Left renal cortex interstitium (tissue), 4 donors: ENCODE measurements at places on chromosomes 1 and 21. TPM values are rescaled to one million over a fixed set of nuclear protein-coding genes. Genes with fewer than 3 reads are reported as not detected.

MTARC2 gene
- polyA plus RNA-seq, result 45.3 TPM

OR2T33 gene
- not detected for polyA plus RNA-seq

IARS2 gene
- polyA plus RNA-seq, result 101 TPM

ANKRD34A gene
- polyA plus RNA-seq, result 0.88 TPM

IKBKE gene
- 5.9 TPM for polyA plus RNA-seq

KRTAP10-12 gene
- not detected for polyA plus RNA-seq

C1orf115 gene
- polyA plus RNA-seq, result 22.9 TPM

OR2T11 gene
- not detected for polyA plus RNA-seq

TMIGD3 gene
- polyA plus RNA-seq, result 1.2 TPM

FAM151A gene
- polyA plus RNA-seq, result 23.0 TPM

SPRR2F gene
- not detected for polyA plus RNA-seq

SPRR2A gene
- 0.14 TPM for polyA plus RNA-seq

TTLL10 gene
- polyA plus RNA-seq, result 1.1 TPM

HCN3 gene
- polyA plus RNA-seq, result 14.0 TPM

IQGAP3 gene
- polyA plus RNA-seq, result 9.6 TPM

C21orf91 gene
- polyA plus RNA-seq, result 25.0 TPM

GSTM5 gene
- 39.8 TPM for polyA plus RNA-seq

GRCh38 chr1:167476061-167476460 lies 42.3 kb downstream of the CD247 start:
- no peak for DNase-seq

DNA sequence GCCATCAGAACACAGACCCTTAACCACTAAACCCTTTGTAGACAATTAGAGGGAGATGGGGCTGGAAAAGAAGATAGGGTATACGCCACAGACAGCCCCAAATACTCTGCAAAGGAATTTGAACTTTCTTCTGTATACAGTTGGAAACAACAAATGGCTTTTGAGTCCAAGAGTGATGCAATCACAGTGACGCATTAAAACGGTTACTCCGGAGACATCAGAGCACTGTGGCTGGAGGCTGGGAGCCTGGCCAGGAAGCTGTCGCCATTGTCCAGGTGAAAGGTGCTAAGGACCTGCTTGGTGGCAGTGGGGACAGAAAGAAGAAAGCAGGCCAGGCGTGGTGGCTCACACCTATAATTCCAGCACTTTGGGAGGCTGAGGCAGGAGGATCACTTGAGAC lies 4.2 kb downstream of the FLAD1 start:
- no peak for DNase-seq

- DNase-seq, result no peak
These were observed 394.3 kb upstream of the ADGRL2 start for GRCh38 chr1:81406292-81406999.

DNA sequence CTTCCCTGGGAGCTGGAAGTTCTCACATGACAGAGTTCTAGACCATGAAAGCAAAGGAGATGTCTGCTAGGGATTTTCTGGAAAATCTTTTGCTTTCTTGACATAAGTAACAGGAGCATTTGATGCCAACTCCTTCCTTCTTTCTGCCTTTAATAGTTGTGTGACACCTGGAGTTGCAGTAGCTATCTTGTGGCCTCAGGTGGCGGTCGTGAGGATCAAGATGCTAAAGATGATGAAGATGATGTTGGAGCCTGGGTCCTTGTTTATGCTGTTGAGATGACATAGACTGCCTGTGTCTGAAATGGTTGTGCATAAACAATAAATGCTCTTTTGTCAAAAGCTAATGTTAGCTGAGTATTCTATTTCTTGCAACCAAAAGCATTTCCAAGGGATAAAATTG lies 32.7 kb upstream of the KIRREL1 start:
- no peak for DNase-seq

- no peak for DNase-seq
These were observed 432.8 kb upstream of the CHRM3 start for GRCh38 chr1:238953448-238954010.

DNA sequence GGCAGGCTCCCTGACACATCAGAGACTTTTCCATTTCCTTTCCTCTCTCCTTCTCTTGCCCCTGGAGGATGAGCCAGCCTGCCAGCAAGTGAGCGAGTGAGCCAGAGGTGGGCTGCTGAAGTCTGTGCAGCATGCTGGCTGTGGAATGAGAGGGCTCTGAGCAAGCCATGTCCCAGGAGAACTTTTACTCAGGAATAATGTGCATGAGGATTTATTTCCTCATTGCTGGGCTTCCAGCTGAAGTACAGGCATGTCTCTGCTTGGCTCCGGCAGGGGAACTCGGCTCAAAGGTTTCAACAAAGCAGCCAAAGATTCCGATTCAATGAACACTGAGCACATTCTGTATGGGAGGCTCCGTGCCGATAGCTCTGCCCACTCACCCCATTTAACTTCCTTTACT lies 43.7 kb downstream of the UBIAD1 start:
- no peak for DNase-seq

DNA sequence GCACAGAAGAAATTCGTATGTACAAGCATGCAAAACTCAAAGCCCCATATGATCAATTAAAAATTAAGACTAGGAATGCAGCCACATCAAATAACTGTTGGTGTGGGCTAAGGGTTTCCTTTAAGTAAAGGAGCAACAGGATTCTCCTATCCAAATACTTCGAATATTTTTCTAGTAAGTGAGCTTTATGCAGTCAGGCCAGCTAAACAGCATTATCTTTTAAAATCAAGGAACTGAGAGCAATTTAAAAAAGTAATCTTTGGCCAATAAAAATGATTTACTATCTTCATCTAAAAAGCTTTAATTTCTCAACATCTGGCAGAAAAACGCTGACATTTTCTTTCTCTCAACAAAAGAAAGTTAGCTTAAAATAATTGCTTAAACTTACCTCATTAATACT lies 19.8 kb downstream of the CNN3 start:
- DNase-seq, result no peak

- DNase-seq, result no peak
These were observed 277.4 kb downstream of the ZNF648 start for GRCh38 chr1:181784039-181784683.

DNA sequence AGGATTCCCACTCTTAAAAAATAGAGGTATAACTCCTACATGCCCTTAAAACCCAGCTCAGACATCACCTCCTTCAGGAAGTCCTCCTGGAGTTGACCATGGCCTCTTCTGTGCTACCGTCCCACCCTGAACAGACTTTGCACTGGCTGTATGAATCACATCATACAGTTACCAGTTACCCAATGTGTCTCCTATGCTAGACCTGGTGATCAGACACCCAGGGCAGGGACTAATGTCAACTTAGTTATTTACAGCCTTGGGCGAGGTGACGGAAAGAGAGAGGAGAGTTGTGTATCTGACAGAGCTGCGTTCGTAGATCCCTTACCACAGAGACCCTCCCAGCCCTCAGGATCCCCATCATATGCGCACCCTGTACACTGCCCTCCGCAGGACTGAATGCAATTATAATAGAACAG lies 72.7 kb downstream of the SLC66A1 start:
- no peak for DNase-seq

DNA sequence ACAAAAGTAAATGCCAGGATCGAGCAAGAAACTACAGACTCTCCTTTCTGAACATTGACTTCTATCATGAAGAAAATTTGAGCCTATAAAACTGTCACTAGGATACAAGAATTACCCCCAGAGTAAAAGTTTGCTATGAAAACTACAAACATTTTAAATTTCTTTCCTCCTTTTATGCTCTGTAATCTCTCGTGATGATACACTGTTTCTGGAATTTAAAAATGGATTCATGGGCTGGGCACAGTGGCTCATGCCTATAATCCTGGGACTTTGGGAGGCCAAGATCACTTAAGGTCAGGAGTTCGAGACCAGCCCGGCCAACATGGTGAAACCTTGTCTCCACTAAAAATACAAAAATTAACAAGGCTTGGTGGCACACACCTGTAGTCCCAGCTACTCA lies 181.3 kb downstream of the ZNF281 start:
- no peak for DNase-seq

GRCh38 chr21:33201956-33202355 lies 27.8 kb upstream of the IFNAR2 start:
- no peak for DNase-seq

DNA sequence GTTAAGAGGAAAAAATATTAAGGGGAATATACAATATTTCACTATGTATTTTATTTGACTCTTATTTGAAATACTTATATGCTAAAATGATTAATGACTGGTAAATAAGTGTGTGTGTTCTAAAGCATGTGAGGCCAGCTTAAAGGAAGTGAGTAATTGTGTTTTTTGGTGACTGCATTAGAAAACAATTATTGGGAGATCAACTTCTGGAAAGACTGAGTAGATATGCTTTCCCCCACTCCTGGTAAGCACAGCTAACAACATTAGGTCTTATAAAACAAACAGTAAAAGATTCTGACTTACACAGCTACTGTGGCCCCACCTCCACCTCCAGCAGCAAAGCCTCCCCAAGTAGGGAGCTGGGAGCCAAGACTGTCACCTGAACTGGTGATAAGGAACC lies 403.0 kb downstream of the SRGAP2C start:
- DNase-seq, result no peak

DNA sequence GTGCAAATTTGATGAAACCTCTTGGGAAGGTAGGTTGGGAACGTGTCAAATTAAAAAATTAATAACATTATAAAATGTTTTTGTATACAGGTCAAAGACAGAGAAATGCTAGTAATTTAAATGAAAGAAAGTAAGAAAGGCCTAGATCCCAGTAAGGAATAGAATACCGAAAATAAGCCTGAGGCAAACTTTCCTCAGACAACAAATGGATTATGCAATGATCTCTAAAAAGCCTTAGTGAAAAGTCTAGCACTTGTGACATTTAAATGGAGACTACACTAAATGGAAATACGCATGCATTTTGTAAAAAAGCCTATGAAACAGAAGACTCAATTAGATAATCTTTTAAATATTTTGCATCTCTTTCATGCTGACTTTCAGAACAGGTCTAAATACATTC lies 138.5 kb upstream of the ZNHIT6 start:
- no peak for DNase-seq

DNA sequence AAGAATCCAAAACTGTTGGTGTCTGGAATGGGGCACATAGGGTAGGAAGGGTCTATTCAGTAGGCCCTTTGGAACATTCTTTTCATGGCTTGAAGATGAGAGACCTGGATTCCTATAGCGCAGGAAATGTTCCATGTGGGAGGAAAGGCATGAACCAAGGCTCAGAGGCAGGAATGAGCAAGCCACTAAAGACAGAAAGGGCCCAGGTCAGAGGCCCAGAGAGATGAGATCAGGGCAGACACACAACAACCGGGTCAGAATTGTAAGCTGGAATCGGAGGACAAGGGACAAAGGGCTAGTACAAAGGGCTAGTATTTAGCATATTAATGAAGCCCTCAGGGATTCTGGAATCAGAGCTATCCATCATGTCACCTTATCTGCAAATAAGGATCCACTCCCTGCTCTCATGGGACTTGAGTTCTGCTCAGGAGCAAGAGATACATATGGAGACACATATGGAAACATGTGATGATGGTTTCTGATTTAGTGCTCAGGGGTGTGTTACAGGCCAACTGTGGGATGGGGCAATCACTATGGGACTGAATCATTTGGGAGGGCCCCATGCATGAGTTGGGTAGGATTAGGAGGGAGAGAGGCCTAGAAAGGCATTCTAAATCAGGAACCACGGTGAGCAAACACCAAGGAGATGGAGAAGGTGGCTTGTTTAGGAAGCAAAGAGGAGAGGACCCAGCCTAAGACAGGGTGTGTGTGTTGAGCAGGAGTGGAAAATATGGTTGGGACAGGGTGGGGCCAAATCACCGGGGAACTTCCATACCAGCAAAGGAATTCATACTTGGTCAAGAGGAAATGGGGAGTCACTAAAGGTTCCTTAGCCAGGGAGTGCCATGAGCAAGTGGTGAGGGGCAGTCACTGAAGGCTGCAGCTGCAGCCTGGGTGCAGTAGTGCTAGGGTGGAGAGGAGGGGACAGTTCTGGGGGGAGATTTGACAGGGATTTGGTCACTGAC lies 8.6 kb downstream of the NECTIN4 start:
- no peak for DNase-seq

DNA sequence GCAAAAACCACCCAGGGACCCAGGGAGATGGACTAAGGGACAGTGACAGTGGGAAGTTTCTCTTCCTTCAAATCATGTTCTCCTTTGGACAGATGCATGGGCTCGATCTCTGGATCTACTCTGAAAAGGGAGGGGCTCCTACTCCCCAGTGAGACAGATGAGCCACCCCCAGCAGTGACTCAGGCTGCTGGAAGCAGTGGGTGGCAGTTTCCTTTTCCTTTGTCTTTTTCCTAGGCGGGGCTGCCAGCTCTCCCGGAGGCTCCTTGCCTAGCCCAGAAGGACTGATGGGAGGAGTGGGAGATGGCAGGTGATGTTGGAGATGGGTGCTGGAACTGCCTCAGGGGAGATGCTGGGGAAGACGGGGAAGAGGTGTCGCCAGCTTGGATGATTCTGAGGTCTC lies 41.0 kb upstream of the IGSF21 start:
- no peak for DNase-seq

DNA sequence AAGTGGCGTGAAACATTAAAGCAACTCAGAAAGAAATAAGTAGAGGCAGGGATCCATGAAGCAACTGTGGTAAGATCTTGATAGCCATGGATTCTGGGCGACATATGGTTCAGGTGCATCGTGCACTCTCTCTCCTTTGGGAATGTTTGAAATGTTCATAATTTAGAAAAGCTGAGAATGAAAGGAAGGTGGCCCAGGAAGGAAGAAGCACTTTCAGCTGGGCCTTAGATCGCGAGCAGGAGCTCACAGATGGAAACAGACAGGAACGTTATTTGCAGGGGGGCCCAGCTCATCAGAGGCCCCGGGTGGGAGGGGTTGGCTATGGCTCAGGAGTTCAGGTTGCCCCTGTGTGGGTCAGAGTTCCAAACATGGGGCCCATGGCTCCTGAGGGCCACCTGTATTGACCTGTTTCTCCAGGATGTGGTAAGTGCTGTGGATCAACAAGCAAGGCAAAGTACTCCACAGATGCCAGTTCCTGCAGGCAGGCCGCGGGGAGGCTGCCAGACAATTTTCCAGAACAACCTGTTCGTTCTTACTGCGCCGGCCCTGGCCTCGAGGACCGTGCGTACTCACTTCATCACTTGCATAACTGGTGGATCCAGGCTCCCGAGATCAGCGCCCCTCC lies 253.2 kb downstream of the TOMM20 start:
- DNase-seq, result no peak

GRCh38 chr1:54600947-54601721 lies 22.2 kb downstream of the FAM151A start:
- no peak for DNase-seq

DNA sequence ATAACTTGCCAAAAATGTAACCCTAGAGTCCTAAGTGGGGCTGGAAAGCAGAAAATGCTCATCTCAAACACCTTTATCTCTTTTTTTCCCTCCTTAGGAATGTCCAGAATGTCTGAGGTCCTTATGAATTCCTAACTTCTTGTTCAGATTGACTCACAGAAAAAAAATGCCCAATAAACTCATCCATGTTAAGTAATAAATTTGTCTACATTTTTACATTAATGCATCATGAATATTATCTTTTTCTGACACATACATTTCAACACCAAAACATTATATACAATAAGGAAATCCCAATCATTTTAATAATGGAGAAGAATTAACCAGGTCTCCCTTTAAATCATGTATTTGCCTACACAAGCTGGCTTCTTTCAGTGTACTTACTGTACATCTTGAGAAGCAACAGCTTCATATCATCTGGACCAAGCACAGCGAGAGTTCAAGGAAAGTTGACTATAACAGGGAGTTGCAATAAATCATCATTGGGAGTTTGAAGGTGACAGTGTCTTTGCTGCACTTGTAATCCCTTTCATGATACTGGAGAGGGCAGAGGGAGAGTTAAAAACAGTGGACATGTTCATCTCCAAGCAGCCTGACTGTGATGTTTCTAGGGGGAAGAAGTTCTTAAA lies 565.2 kb downstream of the LTN1 start:
- DNase-seq, result no peak
